ENCODE measurements at places on chromosomes 1 and 21. TPM values are rescaled to one million over a fixed set of nuclear protein-coding genes. Genes with fewer than 3 reads are reported as not detected.

DNA sequence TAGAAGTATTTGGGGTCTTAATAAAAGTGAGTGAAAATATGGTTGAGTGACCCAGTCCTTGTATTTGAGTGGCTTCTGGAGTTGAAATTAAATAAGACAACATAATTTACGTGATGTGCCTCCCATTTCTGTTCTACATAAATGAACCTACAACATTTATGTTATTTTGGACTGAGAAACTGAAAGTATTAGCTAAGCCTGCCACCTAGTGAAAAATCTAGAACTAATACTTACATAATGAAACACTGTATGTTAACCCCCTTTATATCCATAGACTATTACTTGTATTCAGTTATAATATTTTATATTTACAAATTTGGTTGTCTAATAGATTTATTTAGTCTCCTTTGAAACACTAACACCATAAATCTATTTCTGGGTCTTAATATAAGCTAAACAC lies 298.9 kb downstream of the KCNT2 start:
- DNase-seq, result no peak
- H3K36me3 ChIP-seq, result no peaks in the 10 kb centered on the region
- no peak overlapping the region for H3K4me3 ChIP-seq
- H3K27ac ChIP-seq, result no peak overlapping the region
- no peaks in the 10 kb centered on the region for H3K27me3 ChIP-seq

DNA sequence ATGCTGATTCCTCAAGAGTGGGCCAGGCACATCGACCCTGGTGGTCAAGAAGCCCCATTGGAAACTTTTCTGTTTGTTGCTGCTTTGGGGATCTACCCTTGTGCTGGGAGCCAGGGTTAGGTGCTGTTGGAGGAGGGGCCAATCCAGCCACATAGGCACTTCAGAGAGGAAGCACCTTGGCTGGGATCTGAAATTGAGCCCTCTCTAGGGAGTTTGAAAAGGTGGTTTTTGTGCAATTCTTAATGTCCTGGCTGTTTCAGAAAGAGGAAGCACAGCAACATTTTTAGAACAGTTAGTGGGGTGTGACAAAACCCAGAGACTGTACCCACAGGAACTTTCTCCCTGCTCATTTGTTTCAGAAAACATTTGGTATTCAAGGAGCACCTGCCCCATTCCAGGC lies 17.2 kb upstream of the BEND5 start:
- no peak overlapping the region for H3K4me3 ChIP-seq
- DNase-seq, result no peak
- H3K4me1 ChIP-seq, result no peaks in the 10 kb centered on the region
- no peaks in the 10 kb centered on the region for H3K36me3 ChIP-seq

The CHIA gene
- 0.52 TPM for polyA plus RNA-seq

The SELE gene
- polyA plus RNA-seq, result 0.92 TPM

- no peaks in the 10 kb centered on the region for H3K27me3 ChIP-seq
- no peaks in the 10 kb centered on the region for H3K36me3 ChIP-seq
- no peak overlapping the region for H3K4me3 ChIP-seq
- DNase-seq, result no peak
- peaks cover 12% of the 10 kb centered on the region for H3K4me1 ChIP-seq
Measured at GRCh38 chr1:231827337-231828105, 200.9 kb downstream of the DISC1 start.

The SAMSN1 gene
- 1.4 TPM for polyA plus RNA-seq

DNA sequence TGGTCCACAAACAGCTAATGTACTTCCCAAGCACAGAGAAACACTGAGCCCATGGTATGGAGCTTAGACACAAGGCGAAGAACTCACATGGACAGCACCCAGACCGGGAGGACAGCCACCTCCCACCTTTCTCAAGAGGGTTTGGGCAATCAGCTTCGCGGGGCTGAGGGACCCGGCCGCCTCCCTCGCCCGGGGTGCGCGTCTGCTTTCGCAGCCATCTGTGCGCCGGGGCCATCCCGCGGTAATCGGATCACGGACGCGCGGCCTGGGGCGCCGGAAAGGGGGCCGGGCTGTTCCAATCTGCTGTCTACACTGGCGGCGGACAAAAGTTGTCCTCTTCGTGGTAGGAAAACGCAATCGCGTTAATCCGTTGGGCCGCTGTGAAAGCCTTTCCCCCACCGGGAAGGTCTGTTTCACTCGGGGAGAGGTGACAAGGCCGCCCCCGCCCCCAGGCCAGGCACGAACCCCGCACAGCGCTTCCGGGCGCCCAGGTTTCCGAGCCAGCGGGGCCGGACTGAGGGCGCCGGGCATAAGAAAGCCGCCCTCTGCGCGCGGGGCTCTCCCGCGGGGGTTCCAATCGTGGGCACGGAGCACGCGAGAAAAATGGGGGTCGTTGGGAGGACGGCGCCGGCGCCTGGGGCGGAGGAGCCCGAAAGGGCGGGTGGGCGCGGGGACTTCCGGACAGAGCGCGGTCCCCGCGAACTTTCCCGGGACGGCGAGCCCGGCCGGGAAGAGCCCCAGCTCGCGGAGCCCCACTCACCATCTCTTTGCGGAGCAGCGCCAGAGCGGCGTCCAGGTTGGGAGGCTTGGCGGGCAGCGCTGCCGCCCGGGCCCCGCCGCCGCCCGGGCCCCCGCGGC lies 664 bp downstream of the FAM89A start:
- peaks cover 5% of the 10 kb centered on the region for H3K4me1 ChIP-seq
- no peaks in the 10 kb centered on the region for H3K27me3 ChIP-seq
- H3K4me3 ChIP-seq, result peak overlapping the region; percentile 68
- DNase-seq, result peak; percentile 42
- no peaks in the 10 kb centered on the region for H3K36me3 ChIP-seq
- no peak overlapping the region for H3K27ac ChIP-seq

The OR2L2 gene
- not detected for polyA plus RNA-seq

The ERG gene
- 6.6 TPM for polyA plus RNA-seq

DNA sequence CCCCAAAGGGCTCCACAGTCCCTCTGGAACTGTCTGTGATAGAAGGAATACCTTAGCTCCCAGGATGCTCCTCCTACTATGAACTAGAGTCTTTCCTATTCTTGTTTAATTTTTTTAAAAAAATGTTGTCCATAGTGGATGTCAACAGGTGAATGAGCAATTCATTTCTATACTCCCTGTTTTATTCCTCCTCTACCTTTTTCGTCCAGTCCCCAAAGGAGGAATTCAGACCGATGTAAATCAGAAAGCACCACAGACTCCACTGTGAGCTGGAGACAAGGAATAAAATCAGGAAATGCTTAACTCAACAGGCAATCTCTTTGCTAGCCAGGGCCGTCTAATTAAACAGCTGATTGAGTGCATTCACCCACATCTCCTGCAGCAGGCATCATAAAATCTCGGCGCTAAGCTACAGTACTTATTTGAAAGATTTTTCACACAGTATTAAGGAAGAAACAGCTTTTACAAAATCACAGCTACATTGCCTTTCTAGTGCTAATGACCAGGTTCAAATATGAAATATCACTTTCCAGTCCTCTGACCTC lies 381.6 kb downstream of the SIPA1L2 start:
- DNase-seq, result no peak
- no peaks in the 10 kb centered on the region for H3K4me1 ChIP-seq
- H3K4me3 ChIP-seq, result no peak overlapping the region
- H3K36me3 ChIP-seq, result no peaks in the 10 kb centered on the region
- H3K27ac ChIP-seq, result no peak overlapping the region
- H3K27me3 ChIP-seq, result no peaks in the 10 kb centered on the region

The SIM2 gene
- polyA plus RNA-seq, result 6.5 TPM

- H3K4me3 ChIP-seq, result no peak overlapping the region
- DNase-seq, result no peak
- no peaks in the 10 kb centered on the region for H3K36me3 ChIP-seq
Measured at GRCh38 chr1:203165101-203165799, 10.4 kb downstream of the MYBPH start.

GRCh38 chr1:65163201-65163805 lies 15.3 kb downstream of the AK4 start:
- H3K27ac ChIP-seq, result peak overlapping the region; percentile 3
- H3K36me3 ChIP-seq, result no peaks in the 10 kb centered on the region

DNA sequence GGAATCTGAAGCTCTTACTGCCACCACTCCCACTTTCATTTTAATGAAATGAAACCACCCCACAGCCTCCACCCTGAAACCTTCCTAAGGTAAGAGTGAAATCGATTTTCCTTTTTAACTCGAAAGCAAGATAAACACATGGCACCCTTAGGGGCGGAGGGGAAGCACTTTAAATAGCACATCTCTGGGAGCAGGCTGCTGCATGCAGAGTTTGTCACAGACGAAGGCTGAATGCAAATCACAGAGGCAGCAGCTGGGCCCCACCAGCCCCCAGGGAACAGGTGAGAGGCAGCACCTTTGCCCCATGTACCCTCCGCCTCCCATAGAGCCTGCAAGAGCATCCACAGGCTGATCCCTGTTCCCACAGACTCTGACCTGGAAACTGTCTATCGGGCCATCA lies 60.0 kb upstream of the GRIK3 start:
- no peaks in the 10 kb centered on the region for H3K27me3 ChIP-seq
- no peak for DNase-seq
- H3K27ac ChIP-seq, result no peak overlapping the region
- no peaks in the 10 kb centered on the region for H3K4me1 ChIP-seq

- H3K36me3 ChIP-seq, result no peaks in the 10 kb centered on the region
- no peaks in the 10 kb centered on the region for H3K4me1 ChIP-seq
- no peak overlapping the region for H3K27ac ChIP-seq
- no peaks in the 10 kb centered on the region for H3K27me3 ChIP-seq
- peak; percentile 29 for DNase-seq
Measured at GRCh38 chr1:25676488-25676887, 59.9 kb downstream of the MAN1C1 start.

DNA sequence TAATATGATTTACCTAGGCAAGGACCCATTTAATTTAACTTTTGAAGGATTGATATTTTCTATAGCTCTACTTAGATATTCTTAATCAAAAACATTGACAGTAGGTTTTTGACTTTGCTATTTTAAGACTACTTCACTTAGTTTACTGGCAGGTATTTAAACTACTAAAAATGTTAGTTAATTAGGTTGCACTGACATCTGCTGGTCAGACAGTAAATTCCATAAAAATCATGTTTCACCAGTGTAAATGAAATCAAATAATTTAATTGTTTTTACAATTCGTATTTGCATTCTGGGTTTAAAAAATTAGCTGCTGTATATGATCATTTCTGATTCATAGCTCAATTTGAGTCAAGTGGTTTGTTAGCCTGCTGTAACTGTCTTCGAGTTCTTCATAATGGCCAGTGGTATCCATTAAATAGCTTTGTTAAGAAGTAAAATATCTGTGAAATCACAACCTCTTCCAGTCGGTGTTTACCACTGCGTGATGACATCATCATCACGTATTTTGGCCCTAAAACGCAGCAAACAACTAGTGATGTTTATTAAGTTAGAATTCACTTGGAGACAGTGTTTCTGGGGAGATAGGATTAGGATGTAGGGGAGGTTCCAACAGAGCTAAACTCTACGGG lies 26.2 kb downstream of the EXTL2 start:
- H3K27ac ChIP-seq, result no peak overlapping the region
- peak; percentile 65 for DNase-seq
- no peak overlapping the region for H3K4me3 ChIP-seq
- no peaks in the 10 kb centered on the region for H3K27me3 ChIP-seq
- no peaks in the 10 kb centered on the region for H3K4me1 ChIP-seq

The TTC24 gene
- polyA plus RNA-seq, result not detected

DNA sequence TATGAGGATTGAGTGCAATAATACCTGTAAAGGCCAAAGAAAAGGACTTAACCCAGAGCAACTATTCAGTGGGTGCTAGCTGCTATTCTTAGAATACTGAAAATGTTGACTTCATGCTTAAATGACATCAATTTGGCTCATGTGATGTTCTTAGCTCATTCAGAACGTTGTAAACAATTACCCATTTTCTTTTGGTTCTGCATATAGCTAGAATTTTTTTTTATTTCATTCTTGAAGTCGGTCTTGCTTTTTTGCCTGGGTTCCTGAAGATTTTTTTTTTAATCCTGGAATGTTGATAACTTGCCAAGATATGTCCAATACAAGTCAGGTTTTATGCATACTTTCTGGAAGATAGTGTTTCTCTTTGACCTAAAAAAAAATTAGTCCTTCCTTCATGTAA lies 772.0 kb downstream of the LTN1 start:
- no peak overlapping the region for H3K27ac ChIP-seq
- no peaks in the 10 kb centered on the region for H3K27me3 ChIP-seq
- H3K4me3 ChIP-seq, result no peak overlapping the region

- no peak overlapping the region for H3K27ac ChIP-seq
- peak; percentile 73 for DNase-seq
- no peak overlapping the region for H3K4me3 ChIP-seq
- H3K27me3 ChIP-seq, result no peaks in the 10 kb centered on the region
- H3K36me3 ChIP-seq, result peaks cover 18% of the 10 kb centered on the region
Measured at GRCh38 chr21:41752231-41752681, 14.6 kb downstream of the RIPK4 start.

- H3K36me3 ChIP-seq, result peaks cover 3% of the 10 kb centered on the region
- no peaks in the 10 kb centered on the region for H3K27me3 ChIP-seq
- no peak overlapping the region for H3K27ac ChIP-seq
- no peak for DNase-seq
- H3K4me1 ChIP-seq, result no peaks in the 10 kb centered on the region
Measured at GRCh38 chr1:167763525-167764220, 41.9 kb downstream of the MPZL1 start.

The TRAPPC10 gene
- 8.8 TPM for polyA plus RNA-seq

The GBP4 gene
- 11.0 TPM for polyA plus RNA-seq

DNA sequence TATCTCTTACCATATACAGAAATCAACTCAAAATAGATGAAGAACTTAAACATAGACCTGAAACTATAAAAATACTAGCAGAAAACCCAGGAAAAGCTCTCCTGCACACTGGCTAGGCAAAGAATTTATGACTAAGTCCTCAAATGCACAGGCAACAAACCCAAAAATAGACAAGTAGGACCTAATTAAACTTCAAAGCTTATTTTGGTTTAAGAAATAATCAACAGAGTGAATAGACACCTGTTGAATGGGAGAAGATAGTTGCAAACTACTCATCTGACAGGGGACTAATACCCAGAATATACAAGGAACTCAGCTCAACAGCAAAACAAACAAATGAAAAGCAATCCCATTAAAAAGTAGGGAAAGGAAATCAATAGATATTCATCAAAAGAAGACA lies 40.7 kb downstream of the WARS2 start:
- no peaks in the 10 kb centered on the region for H3K36me3 ChIP-seq
- no peak for DNase-seq
- H3K4me3 ChIP-seq, result no peak overlapping the region
- no peaks in the 10 kb centered on the region for H3K27me3 ChIP-seq
- H3K27ac ChIP-seq, result no peak overlapping the region
- H3K4me1 ChIP-seq, result no peaks in the 10 kb centered on the region

The ITLN2 gene
- 0.88 TPM for polyA plus RNA-seq

The RSPH1 gene
- polyA plus RNA-seq, result 13.0 TPM

GRCh38 chr1:36148821-36149236 lies 457 bp downstream of the TRAPPC3 start:
- no peaks in the 10 kb centered on the region for H3K27me3 ChIP-seq
- no peak for DNase-seq
- peak overlapping the region; percentile 94 for H3K27ac ChIP-seq
- peak overlapping the region; percentile 60 for H3K4me3 ChIP-seq
- no peaks in the 10 kb centered on the region for H3K36me3 ChIP-seq

The TRIM46 gene
- polyA plus RNA-seq, result 0.28 TPM

GRCh38 chr1:181174861-181175260 lies 86.4 kb downstream of the IER5 start:
- DNase-seq, result no peak
- no peak overlapping the region for H3K27ac ChIP-seq
- no peaks in the 10 kb centered on the region for H3K27me3 ChIP-seq
- no peaks in the 10 kb centered on the region for H3K4me1 ChIP-seq

- H3K4me1 ChIP-seq, result no peaks in the 10 kb centered on the region
- no peaks in the 10 kb centered on the region for H3K27me3 ChIP-seq
- no peaks in the 10 kb centered on the region for H3K36me3 ChIP-seq
- no peak overlapping the region for H3K4me3 ChIP-seq
Measured at GRCh38 chr1:247347477-247348222, 16.0 kb upstream of the ZNF496 start.

Data from kidney (tissue), 22 donors.